Transverse colon (tissue), 4 donors: ENCODE measurements at places on chromosomes 6 and 20. TPM values are rescaled to one million over a fixed set of nuclear protein-coding genes. Genes with fewer than 3 reads are reported as not detected.

- H3K27ac ChIP-seq: no peak overlapping the region
- H3K36me3 ChIP-seq: no peaks in the 10 kb centered on the region
- DNase-seq: no peak
- no peaks in the 10 kb centered on the region for H3K4me1 ChIP-seq
- H3K4me3 ChIP-seq: no peak overlapping the region
Measured at GRCh38 chr6:53750052-53750650, 44.7 kb upstream of the LRRC1 start.

AGER gene
- total RNA-seq: 9.0 TPM

DNA sequence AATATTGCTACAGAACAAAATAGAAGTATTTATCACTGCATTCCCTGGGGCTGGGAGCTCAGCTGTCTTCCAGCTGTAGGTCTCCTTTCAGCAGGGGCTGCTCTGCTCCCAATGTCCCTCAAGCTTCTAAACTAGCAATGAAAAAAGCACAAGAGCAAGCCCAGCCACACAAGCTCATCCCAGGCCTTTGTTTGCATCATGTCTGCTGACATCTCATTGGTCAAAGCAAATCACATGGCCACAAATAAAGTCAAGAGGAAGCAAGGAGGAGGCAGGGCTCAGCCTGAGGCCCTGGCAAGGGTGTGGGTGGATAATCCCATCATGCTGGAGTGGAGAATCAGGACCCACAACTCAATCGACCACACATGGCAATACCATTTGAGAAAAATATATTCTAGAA, 2.2 kb upstream of the BFSP1 start:
- H3K4me3 ChIP-seq: no peak overlapping the region
- no peak for DNase-seq
- H3K27me3 ChIP-seq: no peaks in the 10 kb centered on the region
- H3K27ac ChIP-seq: no peak overlapping the region
- H3K36me3 ChIP-seq: no peaks in the 10 kb centered on the region

CPNE5 gene
- 3.3 TPM for total RNA-seq
